Epithelial cell of proximal tubule (primary cell): ENCODE measurements at places on chromosomes 6 and 20. TPM values are rescaled to one million over a fixed set of nuclear protein-coding genes. Genes with fewer than 3 reads are reported as not detected.
A peak's percentile ranks its signal among the peaks of the same experiment; 100 is the strongest.

GRCh38 chr20:60055740-60056139 lies 97.5 kb downstream of the CDH26 start:
- DNase-seq: no peak

DNA sequence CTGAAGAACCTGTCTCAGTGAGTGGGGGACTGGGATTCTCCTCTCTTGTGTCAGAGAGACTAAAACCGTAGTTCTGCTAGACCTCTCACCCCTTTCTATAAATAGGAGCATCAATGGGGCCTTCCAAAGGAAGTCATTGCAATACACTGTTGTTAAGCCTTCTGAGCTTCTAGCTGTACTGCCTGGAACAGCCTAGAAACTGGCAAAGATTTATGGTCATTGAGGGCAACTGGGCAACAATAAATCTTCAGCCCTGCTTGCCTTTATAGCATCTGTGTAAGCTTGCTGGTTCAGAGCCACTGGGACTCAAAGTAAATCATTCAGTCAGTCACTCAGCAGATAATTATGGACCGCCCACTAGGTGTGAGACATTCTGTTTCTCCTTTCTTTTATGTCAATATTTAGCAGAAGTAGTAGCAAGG lies 53.2 kb downstream of the PPP1R14C start:
- DNase-seq: no peak

DNA sequence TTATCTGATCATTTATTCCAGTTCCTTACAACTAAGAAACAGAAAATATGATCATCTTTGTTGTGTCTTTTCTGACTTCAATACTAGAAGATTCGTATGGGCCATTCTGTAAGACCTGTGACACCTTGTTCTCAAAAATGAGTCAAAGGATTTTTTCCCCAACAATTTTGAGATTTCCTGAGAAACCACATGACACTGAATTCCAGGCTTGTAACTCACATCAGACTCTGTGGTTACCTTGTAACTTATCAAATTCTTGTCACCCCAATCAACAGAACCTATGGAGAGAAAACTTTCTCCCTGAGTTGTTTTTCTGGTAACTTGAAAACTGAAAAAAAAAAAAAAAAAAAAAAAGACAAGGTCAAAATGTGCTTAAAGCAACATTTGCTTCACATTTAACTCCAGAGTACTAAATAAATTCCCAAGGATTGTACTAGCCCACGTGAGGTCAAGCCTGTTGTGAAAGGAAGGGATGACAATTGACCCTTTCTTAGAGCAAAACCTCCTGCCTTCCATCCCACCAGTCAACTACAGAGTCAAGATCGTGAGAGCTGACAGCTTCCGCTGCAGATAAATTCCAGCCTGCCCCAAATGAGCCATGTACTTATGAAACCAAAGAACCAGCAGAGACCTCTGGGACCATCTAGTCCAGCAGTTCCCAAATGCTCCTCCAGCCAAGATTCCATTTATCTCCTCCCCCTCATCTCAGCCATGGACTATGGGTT lies 140.3 kb downstream of the TBX18 start:
- DNase-seq: peak; percentile 74

- DNase-seq: no peak
These were observed 102.2 kb downstream of the BACH2 start for GRCh38 chr6:90194371-90194841.

- no peak for DNase-seq
These were observed 19.5 kb downstream of the RNF24 start for GRCh38 chr20:3995749-3996320.

GRCh38 chr6:1504465-1504864 lies 105.2 kb upstream of the FOXC1 start:
- no peak for DNase-seq

- no peak for DNase-seq
These were observed 23.9 kb downstream of the FLRT3 start for GRCh38 chr20:14313341-14314020.

DNA sequence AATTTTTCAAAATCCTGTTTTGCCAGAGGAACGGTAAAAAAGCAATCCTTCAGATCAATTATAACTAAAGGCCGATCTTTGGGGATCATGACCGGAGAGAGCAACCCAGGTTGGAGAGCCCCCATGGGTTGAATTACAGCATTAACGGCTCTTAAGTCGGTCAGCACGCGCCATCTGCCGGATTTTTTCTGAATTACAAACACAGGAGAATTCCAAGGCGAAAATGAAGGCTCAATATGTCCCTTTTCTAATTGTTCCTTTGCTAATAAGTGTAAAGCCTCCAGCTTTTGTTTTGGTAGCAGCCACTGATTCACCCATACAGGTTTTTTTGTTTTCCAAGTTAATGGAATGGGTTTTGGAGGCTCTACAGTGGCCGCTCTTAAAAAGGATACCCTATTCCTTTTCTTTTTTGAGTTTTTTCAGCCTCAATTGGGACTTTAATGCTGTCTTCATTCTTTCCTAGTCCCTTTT lies 16.9 kb upstream of the PTCRA start:
- DNase-seq: no peak

DNA sequence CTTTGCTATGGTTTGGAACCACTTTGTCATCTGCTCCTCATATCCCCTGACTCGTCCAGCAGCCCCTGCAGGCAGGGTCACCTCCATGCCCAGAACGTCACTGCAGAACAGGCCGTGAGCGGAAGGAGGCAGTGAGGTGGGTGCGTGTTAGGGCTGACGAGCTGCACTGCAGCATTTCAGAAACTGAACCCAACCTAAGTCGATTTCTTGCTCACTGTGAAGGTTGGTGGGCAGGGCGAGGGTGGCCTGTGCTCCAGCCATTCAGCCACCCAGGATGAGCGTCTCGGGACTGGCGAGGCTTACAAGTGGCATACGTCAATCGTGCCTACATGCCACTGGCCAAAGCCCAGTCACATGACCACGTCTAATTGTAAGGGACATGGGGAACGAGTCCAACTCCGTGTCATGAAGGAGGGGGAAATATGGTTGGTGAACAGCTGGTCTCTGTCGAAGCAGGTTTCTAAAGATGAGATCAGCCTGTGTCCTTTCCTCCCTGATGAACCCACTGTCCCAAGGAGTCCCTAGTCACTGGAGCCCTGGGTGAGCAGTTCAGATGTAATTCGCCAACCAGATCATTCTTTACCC lies 289.1 kb downstream of the TAF4 start:
- DNase-seq: no peak

DNA sequence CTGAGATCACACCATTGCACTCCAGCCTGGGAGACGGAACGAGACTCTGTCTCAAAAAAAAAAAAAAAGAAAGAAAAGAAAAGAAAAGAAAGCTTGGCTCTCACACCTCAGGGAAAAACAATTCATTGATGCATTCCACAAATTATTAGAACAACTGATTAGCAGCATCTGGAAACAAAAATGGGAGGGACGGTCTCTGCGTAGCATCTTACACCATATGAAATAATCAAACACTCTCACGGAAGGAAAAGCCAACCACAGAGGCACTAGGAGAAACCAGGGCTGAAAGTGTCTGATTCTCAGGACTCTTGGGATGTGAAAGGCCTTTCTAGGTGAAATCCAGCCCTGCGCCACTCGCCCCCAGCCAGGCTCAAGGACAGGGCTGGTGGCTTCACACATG lies 2.3 kb upstream of the HELZ2 start:
- DNase-seq: no peak

Gene OPN5
- total RNA-seq: not detected in 2 replicates
